ENCODE measurements at places on chromosomes 1 and 21. TPM values are rescaled to one million over a fixed set of nuclear protein-coding genes. Genes with fewer than 3 reads are reported as not detected.
A peak's percentile ranks its signal among the peaks of the same experiment; 100 is the strongest.

DNA sequence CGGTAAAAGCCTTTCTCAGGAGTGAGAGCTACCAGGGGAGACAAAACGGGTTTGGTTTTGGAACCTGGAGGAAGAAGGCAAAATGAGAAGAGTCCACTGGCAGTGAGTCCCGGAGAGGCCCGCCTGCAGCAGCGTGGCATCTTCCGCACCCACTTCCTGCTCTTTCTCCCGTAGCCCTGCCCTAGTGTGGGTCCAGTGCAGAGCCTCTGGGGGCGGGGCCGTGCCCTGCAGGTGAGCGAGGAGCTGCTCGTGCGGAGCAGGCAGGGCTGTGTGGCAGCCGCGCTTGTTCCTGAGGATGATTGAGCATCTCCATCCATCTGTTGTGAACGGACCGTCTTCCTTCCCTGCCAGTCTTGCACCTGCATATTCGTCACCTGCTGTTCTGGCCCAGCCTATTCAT, 66.5 kb downstream of the PEX14 start:
- DNase-seq = no peak

- DNase-seq = no peak
Observed at GRCh38 chr1:53385276-53386225, 57.7 kb upstream of the LRP8 start.

GRCh38 chr21:41821756-41822431, 55.0 kb upstream of the RIPK4 start:
- DNase-seq = no peak

DNA sequence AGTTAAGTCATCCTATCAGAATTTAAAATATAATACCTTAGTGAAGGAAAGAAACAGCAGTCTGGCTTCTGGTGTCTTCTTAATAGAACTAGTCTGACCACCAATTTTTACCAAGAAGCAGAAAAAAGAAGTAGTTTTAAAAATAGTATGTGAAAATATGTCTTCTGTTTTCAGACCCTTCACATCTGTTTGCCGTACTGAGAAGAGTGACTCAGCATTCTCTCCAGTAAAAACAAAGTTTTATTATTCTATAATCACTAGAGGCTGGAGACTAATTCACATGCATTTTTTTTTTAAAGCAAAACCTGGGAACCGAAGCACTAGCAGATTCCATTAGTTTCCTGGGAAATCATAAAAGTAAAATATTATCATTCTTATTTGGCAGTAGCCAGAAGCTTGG, 163.8 kb downstream of the COL24A1 start:
- peak; percentile 31 for DNase-seq

DNA sequence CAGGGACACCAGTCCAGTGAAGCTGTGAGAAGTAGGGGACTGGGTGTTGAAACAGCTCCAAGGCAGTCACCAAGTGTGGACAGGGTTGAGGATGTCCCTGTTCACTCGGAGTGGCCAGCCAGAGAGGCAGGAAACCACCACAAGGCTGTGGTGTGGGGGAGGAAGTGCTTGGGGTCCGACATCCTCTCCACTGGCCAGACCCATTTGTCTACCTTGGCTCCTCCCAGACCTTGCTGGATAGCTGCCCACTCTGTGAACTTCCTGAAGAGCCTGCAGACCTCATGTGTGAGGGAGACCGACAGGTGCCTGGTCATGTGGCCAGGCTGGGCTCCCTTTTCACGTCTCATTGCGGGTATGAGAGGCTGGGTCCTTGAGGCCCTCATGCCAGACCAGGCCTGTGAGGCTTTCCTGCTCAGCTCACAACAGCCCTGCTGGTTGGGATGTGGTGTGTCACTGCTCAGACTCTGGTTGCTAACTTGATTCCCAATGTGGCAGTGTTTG, 21.8 kb downstream of the CYP4B1 start:
- no peak for DNase-seq

DNA sequence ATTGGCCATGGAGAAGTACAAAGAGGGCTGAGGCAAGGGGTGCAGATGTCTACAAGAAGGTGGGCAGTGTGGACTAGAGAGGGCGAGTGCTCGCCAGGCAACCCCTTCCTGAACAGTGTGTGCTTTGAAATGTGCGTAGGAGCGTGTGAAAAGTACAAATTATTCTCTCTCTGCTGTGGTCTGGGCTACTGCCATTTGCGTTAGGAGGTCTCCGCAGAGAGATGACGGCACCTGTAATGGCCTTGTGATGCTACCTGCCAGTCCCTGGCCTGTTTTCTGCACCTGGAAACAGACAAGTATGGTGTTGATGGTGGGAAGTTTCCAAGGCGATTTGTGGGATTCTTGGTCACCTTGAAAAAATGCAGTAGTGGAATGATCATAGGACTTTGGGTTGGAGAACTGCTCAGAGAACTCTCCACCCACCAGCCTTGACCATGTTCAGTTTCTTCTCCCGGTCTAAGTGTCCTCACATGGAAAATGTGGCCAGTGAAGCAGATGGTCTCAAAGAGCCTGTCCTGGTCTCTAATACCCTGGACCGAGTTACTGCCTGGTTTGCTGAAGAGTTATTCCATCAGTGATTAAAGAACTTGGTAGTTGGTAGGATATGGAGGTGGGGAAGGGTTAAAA, 74.5 kb downstream of the MRPS6 start:
- no peak for DNase-seq

GRCh38 chr1:94654459-94654858, 112.9 kb upstream of the F3 start:
- DNase-seq = no peak

- DNase-seq = no peak
Observed at GRCh38 chr1:235709018-235709417, 59.4 kb upstream of the GNG4 start.

DNA sequence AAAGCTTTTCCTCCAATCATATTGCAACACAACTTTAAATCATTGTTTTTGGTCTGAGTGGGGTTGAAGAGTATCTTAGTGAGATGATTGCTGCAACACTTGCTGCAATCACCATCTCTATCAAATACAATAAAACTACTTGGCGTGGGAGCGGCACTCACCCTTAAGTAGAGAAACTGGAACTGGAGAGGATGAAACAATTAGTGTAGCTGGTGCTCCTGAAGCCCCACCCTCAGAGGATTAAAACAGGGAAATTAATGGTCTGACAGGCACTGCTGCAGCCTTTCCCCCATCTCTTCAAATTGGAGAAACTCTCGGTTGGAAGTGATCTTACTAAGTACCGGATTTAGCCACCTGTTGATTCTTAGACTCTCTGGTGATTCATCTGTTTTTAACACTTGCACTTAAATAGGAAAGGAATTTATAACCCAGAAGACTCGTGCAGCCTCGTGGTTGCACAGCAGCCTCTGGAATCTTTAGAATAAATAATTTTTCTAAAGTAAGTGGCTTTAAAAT, 80.5 kb upstream of the KIF26B start:
- DNase-seq = no peak

DNA sequence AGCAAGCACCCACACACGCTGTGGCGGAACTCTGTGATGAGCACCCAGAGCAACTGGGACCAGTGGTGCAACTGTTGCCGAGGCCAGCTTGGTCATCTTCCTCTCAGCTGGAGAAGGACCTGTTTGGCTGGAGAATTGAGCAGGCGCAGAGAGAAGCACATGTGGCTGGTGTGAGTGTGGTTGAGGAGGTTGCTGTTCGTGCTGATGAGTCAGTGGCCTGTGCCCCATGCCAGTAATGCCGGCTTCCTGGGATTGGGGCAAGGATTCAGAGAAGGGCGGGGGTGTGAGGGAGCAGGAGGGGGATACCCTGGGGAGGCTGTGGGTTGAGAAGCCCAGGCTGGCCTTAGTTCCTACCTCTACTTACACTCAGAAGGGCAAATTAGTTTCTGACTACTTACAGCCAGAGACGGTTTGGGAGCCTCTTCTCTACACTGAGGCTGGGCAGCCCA, 57.5 kb upstream of the EPS8L3 start:
- DNase-seq = peak; percentile 97

DNA sequence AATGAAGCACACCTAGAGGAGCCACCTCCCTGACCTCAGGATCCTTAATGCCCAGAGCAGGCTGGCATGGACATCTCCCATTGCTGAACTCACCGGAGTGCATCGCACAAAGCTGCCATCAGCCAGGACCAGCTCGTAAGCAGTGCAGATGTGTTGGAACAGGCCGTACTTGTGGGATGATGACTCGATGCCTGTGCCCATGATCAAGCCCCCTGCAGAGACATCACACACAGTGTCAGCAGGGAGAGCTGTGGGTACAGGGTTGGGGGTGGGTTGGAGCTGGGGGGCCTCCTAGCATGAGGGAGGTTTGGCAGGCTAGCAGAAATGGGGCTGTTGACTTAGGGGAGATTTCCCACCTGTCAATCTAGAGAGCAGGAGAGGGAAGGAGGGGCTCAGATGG, 12.0 kb downstream of the DHCR24 start:
- no peak for DNase-seq

GRCh38 chr1:53732912-53733317, 6.0 kb downstream of the GLIS1 start:
- DNase-seq = peak; percentile 87

DNA sequence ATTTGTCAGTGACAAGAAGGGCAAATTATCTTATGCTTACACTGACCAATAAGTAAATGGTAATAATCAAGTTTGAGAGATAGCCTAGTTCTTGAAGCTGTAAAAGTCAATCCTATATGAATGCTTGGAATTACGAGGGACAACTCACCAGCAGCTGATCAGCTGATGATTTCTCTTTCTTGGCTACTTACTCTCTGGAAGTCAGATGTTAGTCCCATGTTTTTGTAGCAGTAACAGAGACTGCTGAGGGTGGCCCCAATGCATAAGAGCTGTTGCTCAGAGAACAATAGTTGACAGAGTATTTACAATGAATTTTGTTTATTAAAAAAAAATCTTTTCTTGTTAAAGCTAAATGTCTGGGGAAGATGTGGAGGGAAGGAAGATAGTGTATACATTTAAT, 39.3 kb downstream of the CD160 start:
- no peak for DNase-seq

DNA sequence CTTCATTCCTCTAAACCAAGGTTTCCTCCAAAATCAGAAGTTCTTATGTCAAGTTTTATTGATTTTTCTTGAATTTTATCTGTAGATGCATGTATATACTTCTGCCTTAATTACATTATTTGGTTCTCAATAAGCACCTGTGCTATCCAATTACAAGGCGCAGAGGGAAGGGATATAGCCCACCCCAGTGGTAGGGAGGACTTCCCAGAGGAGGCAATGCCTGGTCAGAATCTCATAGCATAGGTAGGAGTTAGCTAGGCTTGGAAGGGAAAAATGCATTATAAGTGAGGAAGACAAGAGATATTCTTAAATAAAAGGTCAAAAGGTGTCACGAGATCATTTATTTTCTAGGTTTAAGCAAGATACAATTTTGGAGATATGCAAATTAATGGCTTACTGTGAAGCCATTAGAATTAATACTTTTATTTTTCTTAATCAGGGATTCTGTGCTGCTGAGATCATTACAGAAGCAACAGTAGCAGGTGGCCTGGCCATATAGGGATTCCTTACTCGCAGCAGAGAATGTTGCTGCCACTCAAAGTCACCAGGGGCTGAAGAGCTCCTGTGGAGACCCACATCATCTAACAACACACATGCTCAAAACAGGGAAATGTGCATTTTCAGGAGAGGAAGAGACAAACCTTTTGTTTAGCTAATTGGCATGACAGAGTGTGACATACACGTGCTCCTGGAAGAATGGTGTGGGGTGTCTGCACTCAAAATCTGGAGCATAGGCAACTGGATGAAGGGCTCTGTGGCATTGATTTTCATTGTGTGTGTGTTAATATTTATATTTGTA, 178.3 kb downstream of the ATG4C start:
- DNase-seq = no peak

DNA sequence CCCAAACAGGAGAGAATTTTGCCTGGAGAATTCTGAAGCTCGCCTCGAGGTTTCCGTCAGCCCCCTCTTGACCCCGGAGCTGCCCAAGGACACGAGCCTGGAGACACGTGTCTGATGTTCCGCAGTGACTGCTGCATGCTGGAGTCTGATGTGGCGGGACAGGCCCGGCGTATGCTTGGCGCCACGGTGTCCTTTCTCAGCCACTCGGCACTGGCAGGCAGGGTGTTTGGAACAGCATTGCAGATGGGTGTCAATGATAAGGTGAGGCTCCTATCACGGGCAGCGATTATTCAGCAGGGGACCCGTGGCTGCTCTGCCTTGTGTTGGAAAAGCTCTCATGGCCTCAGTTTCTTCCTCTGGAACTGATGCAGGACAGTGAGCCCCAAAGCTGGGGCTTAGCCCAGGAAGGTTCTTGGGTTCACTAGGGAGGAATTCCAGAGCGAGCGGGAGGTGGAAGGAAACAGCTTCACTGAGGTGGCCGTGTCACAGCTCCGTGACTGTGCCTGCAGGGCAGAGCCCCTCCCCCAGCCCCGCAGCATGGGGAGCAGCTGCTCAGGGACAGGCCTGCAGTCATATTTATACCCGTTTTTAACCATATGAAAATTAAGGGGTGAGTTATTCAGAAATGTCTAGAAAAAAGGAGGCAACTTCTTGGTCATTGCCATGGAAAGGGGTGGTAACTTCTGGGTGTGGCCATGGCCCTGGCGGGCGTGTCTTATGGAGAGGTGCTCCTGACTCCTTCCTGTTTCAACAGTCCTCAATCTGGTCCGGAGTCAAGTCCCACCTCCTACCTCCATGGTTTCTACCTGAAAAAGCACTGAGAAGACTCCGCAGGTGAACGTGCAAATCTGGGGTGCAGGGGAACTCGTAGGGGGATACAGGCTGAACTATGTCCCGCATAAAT, 123.4 kb downstream of the SIK1 start:
- no peak for DNase-seq

DNA sequence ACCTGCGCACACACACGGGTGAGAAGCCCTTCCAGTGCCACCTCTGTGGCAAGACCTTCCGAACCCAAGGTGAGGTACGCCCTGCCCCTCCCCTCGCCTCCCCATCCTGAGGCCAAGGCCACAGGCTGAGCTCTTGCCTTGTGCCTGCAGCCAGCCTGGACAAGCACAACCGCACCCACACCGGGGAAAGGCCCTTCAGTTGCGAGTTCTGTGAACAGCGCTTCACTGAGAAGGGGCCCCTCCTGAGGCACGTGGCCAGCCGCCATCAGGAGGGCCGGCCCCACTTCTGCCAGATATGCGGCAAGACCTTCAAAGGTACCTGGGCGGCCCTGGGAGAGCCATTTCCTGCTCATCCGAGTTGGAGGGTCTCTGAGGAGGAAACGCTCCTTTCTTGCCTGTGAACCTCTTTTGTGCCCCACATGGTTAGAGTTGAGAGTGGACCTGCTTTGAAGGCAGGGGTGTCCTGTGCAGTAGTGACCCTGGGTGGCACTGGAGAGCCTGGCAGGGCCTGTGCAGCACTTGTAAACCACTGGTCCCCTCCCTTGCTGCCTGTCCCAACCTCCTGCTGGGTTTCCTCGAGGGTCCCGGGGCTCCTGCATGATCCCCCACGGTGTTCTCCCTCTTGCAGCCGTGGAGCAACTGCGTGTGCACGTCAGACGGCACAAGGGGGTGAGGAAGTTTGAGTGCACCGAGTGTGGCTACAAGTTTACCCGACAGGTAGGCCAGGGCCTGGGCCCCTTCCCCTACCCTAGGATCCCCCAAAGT, 8.5 kb downstream of the ZBTB48 start:
- DNase-seq = no peak

GPR161 gene
- 8.8 TPM for total RNA-seq

KCNK1 gene
- 12.7 TPM for total RNA-seq

KCNA3 gene
- 0.12 TPM for total RNA-seq

RIMS3 gene
- total RNA-seq = 0.74 TPM

ECE1 gene
- total RNA-seq = 69.8 TPM

PTGER3 gene
- 0.03 TPM for total RNA-seq
